ENCODE measurements at places on chromosomes 6 and 20. TPM values are rescaled to one million over a fixed set of nuclear protein-coding genes. Genes with fewer than 3 reads are reported as not detected.
A peak's percentile ranks its signal among the peaks of the same experiment; 100 is the strongest.

Gene BNIP5
- not detected for total RNA-seq

Gene SAMD10
- total RNA-seq: 3.7 TPM

Gene SEL1L2
- 1.2 TPM for total RNA-seq

Gene CDH22
- total RNA-seq: 0.56 TPM

Gene COL9A1
- 0.40 TPM for total RNA-seq

- peak; percentile 64 for DNase-seq
These were observed 53.6 kb upstream of the FRMD1 start for GRCh38 chr6:168132531-168133167.

GRCh38 chr6:76752841-76753240 is 680.4 kb upstream of the IMPG1 start:
- no peak for DNase-seq

DNA sequence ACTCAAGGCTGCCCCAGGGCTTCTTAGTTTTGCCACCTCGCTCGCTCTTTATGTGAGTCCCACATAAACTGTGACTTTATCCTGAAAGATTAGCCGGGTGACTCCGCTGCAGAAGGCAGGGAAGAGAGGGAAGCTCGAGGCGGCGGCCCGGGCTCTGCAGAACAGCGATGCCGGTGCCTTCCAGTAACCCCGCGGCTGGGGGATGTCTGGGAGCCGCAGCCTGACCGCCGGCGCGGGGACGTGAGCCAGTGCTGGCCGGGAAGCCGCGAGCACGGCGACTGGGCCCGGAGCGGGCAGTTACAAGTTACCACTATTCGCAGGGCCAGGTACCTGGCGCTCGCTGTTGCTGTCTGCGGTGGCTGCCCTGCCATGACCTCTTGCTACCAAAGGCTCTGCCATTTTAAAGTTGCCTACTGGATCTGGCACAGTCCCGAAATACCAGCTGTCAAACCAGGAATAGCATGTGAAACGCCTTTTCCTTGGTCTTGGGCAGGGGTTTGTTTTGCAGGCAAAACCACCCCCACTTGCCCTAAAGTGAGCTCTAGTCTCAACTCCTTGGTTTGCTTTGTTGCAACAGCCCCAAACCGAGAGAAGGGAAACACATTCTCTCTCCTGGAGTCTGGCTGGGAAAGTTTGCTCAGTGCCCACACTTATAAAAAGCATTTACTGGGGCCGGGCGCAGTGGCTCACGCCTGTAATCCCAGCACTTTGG is 124.0 kb upstream of the SLC2A12 start:
- peak; percentile 66 for DNase-seq

GRCh38 chr6:111718990-111719389 is 113.3 kb upstream of the TRAF3IP2 start:
- no peak for DNase-seq

GRCh38 chr20:33863440-33864323 is 52.5 kb downstream of the CHMP4B start:
- DNase-seq: no peak

DNA sequence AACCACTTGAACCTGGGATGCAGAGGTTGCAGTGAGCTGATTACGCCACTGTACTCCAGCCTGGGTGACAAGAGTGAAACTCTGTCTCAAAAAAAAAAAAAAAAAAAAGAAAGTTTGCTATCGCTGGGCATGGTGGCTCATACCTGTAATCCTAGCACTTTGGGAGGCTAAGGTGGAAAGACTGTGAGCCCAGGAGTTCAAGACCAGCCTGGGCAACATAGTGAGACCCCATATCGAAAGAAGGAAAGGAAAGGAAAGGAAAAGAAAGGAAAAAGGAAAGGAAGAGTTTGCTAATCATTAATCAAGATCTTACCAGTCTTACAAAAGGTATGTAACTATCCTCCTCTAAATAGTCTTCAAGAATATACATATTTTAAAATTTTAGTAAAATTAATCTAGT is 55.4 kb upstream of the SMIM29 start:
- no peak for DNase-seq

GRCh38 chr6:136593748-136594490 is 43.7 kb upstream of the MAP7 start:
- no peak for DNase-seq

GRCh38 chr6:40346246-40346645 is 240.9 kb downstream of the LRFN2 start:
- DNase-seq: no peak

DNA sequence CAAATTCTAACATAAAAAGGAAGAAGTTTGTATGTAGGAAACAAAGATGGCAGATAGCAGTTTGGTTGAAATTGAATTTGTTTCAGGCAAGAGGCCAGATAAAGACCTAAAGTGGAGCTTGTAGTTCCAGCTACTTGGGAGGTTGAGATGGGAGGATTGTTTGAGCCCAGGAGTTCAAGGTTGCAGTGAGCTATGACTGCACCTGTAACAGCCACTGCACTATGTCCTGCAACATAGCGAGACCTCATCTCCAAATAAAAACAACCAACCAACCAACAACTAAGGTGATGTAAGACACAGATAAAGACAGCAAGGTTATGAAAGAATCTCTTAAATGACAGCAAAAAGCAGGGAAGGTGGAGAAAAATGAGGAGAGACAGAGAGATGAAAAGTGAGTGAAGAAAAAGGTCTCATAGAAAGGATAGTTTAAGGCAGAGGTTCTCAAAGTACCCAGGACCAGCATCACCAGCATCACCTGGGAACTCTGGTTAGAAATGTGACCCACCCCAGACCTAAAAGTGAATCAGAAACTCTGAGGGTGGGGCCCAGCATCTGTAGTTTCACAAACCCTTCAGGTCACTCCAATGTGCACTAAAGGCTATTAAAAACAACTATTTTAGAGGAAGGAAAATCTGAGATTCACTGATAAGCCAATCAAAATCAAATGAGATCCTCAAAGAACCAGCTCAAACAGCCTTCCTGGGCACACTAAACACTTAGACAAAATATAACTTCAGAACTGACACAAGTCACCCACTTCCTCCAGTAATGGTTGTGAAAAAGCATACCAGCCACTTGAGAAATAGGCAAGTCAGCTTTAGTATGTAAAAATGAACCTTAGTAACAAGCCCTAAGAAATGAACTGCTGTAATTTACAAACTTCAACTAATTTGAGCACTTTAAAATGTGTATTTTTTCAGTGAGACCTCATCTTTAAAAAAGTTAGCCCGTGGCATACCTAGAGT is 57.6 kb downstream of the FAM184A start:
- no peak for DNase-seq

DNA sequence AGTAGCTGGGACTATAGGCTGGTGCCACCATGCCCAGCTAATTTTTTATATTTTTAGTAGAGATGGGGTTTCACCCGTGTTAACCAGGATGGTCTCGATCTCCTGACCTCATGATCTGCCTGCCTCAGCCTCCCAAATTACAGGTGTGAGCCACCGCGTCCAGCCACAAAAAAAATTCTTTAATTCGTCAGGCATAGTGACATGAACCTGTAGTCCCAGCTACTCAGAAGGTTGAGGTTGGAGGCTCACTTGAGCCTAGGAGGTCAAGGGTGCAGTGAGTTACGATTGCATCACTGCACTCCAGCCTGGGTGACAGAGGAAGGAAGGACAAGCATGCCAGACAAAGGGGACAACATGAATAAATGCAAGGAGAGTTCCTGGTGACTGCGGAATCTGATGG is 19.5 kb upstream of the ASXL1 start:
- no peak for DNase-seq

DNA sequence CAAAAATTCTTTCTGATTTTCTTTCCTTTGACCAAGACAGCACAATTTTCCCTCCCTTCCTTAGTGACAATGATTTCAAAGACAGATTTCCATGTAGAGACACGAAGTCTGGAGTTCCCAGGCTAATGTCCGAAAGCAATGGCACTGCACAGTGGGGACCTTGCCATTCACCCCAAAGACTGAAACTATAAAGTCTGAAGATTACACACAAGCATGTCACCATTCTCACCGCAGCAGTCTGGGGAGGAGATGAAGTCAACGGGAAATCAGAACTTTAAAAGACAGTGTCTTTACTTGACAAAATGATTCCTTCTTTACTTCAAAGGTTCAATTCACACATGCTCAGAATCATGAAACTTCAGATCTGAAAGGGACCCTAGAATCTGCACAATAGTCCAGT is 8.3 kb downstream of the B4GALT5 start:
- no peak for DNase-seq

DNA sequence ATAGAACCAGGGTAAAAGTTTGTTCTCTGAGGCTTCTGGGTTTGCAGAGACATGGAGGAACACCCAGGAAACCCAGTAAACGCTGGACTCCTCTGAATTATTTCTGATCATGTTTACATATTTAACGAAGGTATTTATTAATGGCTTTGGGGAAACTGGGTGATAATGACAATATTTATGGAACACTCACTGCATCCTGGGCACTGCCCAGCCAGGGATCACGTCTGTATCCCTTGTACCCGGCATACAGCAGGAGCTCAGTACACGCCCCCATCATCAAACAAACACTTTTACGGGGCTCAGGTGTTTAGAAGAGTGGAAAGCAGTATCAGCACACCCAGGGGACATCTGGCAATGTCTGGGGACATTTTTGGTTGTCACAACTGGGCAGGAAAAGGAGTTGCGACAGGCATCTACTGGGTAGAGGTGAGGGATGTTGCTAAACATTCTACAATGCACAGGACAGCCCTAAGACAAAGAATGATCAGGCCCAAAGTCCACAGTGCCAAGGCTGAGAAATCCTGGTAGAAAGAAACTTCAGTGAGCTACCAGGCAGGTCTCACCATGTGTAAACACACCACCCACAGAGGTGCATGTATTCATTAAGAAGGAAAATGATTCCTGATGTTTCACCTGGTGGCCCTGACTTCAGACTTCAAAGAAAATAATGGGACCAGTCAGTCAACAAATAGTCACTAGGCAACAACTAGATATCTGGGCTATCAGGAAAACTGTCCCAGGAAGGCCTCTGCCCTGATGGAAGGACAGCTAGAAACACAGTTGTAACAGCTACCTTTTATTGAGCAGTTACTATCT is 35.3 kb downstream of the ZMYND8 start:
- DNase-seq: no peak

- no peak for DNase-seq
These were observed 70.2 kb upstream of the BEND3 start for GRCh38 chr6:107185391-107185970.

GRCh38 chr6:128723667-128724066 is 159.3 kb upstream of the LAMA2 start:
- DNase-seq: no peak
